Omental fat pad (tissue), 4 donors: ENCODE measurements at places on chromosomes 12 and 14. TPM values are rescaled to one million over a fixed set of nuclear protein-coding genes. Genes with fewer than 3 reads are reported as not detected.
A peak's percentile ranks its signal among the peaks of the same experiment; 100 is the strongest.

DNA sequence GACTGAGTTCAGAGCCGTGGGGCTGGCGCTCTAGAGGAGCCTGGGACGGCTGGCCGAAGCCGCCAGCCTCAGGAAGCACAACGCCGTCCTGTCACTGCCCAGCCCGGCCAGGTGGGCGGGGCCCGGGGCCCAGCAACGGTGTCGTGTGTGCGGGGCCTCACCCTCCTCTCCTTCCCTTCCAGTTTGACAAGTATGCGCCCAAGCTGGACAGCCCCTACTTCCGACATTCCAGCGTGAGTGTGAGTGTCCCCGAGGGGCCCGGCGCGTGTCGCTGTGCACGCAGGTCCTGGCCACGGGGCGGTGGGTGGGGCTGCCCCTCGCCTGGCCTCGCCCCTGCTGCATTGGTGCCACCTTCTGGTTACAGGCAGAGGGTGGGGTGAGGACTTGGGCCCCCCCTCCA, 38.3 kb downstream of the LRCOL1 start:
- DNase-seq = no peak

The APOF gene
- total RNA-seq = not detected

The IL25 gene
- not detected for total RNA-seq

DNA sequence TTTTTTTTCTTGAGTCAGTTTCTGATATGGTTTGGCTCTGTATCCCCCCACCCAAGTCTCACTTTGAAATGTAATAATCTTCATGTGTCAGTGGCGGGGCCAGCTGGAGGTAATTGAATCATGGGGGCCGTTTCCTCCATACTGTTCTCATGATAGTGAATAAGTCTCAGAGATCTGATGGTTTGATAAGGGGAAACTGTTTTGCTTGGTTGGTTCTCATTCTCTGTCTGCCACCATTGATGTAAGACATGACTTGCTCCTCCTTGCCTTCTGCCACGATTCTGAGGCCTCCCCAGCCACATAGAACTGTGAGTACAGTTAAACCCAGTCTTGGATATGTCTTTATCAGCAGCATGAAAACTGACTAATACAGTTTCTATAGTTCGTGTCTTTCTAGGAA, 42.9 kb downstream of the WNK1 start:
- DNase-seq = no peak

DNA sequence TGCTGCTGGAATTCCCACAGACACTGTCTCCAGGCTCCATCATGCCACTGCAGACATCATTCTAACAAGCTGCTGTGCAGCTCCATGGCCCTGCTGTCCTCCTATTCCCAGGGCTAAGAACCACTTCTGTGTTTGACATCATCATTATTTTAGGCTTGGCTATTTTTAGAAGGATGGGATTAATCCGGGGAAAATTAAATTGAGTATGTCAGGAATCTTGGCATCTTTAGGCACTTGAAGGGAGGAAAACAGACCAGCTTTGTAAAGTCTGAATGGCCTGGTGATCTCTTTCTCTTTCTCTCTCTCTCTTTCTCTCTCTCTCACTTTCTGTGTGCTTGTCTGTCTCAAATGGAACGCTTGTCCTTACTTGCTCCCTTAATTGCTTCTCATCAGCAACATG, 568.3 kb upstream of the FLRT2 start:
- DNase-seq = no peak

DNA sequence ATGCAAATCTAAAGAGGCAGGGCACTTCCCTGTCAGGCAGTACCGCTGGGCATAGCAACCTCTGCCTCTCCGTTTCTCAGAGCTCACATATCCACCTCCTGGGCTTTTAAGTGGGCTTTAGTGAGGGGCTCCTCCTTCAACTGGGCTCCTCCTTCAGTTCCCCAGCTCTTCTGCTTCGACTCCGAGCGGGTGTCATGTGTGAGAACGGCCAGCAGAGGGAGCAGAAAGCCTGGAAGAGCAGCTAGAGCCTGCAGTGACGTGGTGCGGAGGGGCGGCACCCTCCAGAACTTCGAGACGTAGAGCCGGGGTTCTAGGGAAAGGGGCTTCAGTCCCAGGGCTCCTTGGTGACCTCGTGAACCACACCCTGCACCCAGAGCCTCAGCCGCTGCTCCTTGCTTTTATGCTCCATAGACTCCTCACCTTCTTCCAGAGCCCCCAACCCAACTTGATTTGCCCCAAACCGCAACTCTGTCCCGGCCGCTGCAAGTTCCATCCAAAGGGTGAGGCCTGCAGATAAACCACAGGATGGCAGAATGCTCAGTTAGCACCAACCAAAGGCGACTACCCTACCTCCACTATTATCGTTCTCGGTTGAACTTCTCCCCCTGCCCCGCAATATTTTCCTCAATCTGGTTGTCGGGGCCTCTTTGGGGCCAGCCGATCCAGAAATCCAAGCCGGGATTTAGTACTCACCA, 383 bp upstream of the GLI1 start:
- DNase-seq = peak; percentile 88

DNA sequence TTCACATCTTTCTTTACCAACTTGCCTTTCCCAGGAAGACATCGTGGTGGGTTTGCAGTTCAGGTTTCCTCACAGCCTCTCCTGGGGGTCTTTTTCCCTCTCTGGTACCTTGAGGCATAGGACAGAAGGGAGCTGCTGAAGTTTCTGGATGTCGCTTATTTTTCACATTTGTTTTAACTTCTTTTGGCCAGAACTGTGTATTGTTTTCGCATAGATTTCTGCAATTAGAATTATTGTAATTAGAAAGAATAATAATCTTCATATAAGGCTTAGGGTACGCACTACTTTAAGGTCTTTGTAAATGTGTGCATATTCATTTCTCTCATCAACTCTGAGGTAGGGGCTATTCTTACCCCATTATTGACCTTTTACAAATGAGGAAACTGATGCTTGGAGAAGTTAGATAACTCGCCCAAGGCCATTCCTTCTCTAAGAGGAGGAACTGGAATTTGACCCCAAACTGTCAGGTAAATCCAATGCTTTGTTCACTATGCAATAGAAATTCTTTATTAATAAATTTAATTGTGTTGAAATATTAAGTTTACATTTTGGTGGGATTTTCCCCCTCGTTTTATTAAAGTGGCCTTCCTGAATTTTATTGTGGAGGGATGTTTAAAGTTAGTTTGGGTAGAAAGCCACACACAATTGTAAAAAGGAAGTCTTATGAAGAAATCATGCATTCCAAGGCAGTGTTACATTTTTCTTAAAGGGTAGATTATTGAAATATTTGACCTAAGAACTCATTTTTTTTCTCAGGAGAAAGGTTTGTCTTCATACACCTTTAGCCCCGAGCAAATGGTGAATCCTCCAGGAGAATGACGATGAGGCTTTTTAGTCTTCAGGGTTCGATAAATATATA, 12.1 kb upstream of the SLC38A2 start:
- DNase-seq = no peak

DNA sequence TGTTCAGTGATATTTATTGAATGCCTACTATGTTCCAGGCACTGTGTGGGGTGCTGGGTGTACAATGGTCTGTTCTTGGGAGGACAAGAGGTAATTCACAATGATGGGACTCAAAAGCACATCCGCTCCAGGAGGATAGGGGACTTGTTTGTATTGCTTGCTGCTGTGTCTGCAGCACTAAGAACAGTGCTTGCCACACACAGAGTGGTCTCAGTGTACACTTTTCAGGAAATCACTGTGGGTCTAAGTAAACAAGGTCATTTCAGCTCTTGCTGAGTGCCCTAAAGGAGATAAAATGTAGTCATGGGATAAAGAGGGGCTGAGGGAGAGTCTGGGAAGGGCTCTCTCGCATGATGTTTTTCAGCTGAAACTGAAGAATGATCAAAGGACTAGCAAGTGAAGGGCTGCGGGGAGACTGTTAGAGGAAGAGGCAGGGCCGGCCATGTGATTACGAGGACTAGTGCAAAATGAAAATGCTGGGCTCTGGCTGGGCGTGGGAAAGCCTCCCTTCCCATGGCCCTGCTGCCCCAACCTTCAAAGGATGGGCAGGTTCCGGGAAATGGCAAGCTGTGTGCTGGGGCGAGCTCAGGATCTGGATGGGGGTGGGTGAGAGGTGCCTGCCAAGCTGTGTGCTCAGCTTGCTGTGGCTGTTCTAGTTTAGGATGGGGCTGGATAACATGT, 39.1 kb downstream of the ADCK1 start:
- DNase-seq = no peak

The HOTAIR gene
- not detected for total RNA-seq

The DUSP16 gene
- total RNA-seq = 19.2 TPM
